ENCODE measurements at places on chromosomes 1 and 21.
A peak's percentile ranks its signal among the peaks of the same experiment; 100 is the strongest.

DNA sequence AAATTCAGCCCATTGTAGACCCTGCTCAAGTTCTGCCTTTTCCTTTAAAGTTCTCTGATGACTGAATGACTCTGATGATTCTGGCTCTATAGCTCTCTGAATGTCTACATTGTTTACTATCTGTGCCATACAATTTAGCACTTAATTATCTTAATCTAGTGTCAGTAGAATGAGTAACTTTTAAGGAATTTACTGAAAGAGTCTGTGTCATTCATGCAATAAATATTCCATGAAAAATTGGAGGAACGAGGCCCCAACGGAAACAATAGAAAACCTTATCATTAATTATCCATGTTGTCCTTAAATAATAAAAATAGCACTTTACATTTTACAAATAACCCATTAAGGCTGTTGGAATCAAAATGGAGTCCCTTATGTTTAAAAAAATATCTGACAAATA lies 77.8 kb downstream of the SLC44A5 start:
- DNase-seq = no peak

DNA sequence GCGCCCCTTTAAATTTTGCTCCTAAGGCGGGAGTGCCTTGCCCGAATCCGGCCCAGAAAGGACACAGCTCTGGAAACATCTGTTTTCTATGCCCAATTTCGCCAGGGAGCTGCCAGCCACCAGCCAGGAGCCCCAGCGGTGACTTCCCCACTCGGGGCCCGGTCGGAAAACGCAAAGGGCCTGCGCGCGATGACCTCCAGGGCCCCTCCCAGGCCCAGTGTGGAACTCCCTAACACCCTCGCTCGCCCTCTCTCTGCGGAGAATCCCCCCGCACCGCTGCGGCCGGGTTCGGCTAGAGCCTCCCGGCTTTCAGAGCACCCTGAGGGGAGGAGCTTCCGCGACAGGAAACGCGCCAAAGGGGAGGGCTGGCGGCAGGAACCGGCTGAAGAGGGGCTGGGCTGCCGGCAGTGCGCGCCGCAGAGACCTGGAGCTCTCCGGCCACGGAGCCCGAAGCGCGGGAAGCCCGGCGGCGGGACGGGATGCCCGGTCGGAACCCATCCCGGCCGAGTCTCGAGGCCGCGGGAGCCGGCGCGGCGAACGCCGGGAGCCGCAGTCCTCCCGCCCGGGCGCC lies 505 bp downstream of the CLSPN start:
- DNase-seq = peak; percentile 79

DNA sequence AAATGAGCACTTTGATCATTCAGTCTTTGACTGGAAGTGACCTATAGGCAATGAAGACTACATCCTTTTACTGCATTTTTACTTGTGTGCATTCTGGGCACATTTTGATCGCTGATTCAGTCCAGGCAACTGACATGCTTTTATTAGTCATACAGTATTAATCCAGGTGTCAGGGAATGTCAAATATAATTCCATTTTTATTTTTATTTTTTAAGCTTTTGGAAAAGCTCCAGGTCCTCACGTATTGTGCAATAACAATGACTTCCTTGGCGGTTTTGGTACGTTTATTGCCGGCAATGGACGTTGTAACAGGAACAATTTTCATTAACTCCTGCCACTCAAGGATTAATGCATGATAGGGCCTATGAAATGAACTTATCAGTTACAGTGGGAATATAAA lies 302.6 kb upstream of the PTBP2 start:
- no peak for DNase-seq

GRCh38 chr1:84283381-84283780 lies 18.1 kb upstream of the SAMD13 start:
- DNase-seq = no peak

GRCh38 chr1:84836145-84836544 lies 56.9 kb downstream of the LPAR3 start:
- no peak for DNase-seq

Data from urinary bladder (tissue), 4 donors.